ENCODE measurements at places on chromosomes 5 and 9. TPM values are rescaled to one million over a fixed set of nuclear protein-coding genes. Genes with fewer than 3 reads are reported as not detected.

Gene PCDHB11
- 0.77 TPM for total RNA-seq

Gene SPINK13
- not detected for total RNA-seq

Gene TRIM52
- 8.5 TPM for total RNA-seq

Gene KIF4B
- not detected for total RNA-seq

Gene DNAJB5
- 70.0 TPM for total RNA-seq

Gene RIMOC1
- 15.3 TPM for total RNA-seq

Gene CDKN2AIPNL
- total RNA-seq: 39.6 TPM

Gene REXO4
- total RNA-seq: 16.5 TPM

Gene MYMK
- total RNA-seq: not detected

Gene IL13
- total RNA-seq: not detected

Gene CCDC152
- total RNA-seq: 0.80 TPM

Gene FCN2
- not detected for total RNA-seq

Gene FER
- 13.4 TPM for total RNA-seq

Gene PALM2AKAP2
- 90.2 TPM for total RNA-seq
